ELR (cell line): ENCODE measurements at places on chromosomes 4 and X.
A peak's percentile ranks its signal among the peaks of the same experiment; 100 is the strongest.

DNA sequence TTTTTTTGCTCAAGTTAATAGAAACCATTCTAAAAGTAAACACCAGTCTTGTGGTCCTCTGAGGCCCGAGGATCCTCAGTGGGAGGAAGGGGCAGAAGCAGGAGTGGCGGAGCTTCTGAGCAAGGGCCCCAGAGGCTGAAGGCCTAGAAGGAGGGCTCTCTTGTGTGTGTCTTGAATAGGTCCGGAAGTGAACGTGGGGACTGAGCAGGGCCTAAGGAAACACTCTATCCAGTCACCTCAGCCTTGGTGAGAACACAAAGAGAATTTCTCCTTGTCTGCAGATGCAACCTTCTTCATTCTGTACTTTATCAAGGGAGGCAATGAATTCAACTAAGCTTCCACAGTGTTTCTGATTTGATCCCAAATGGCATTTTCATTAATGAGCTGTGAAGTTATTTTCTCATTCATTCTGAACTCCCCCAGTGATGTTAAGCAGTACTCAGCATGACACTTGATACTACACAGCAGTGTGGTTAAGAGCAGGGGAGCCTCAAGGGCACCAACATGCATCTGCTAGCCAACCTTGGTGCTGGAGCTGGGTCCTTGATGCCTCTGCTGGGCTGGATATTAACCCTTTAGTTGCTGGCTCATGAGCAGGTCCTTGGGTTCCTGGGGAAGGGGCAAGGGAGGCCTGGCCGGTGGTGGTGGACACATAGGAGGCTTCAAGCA, 64.7 kb downstream of the RBM47 start:
- no peak for DNase-seq

GRCh38 chrX:111041018-111041462, 55.0 kb upstream of the PAK3 start:
- DNase-seq: peak; percentile 93

DNA sequence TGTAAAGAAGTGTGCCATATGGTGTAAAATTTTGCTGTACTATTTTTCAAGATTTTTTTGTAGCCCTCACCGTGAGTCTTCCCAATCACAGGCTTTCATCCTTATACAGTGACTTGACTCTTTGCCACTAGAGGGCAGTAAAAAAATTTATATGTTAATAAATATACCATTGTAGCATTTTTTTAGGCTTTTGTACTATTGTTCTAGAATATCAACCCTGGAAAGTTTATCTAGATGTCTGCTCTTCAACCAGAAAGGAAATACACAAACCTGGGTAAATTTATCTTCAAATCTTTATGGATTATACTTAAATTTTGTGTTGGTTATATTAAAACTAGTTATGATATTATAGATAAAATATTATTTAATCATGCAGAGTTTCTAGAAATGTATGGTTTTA, 235.3 kb downstream of the TENM3 start:
- DNase-seq: peak; percentile 69

DNA sequence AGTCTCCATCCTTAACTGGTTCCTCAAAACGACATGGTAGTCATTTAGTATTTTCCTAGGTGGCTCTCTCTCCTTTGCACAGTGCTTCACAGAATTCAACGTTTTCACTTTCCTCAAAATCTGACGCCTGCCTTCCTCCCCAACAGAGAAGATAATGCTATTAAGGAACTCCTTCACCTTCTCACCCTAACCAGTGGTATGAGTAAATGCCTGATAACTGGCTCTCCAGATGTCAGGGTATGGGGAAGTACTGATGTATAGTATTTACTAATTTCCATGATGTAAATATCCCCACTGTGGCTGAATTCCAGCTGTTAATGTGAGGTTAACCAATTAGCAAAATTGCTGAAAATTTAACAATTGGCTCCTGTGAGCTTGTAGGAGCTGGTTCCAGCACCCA, 28.8 kb upstream of the NSUN7 start:
- no peak for DNase-seq

DNA sequence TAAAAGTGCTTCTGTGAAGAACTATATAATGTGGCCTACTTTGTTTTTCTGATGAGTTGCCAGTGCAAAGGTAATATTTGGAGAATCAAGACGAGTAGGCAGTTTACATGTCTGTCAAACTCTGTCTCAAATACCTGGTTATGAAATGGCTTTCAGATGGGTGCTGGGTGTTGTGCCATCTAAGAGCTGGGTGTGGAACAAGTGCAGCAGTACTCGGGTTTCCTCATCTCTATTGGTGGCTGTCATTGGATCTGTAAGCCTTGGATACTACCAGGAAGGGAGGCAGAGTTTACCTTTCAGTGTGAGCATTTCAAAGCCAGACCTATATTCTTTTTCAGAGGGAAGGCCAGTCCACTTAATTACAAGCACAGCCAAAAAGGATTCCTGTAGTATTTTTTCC, 37.2 kb downstream of the MTM1 start:
- DNase-seq: no peak

GRCh38 chr4:1010395-1011021, 918 bp upstream of the FGFRL1 start:
- peak; percentile 88 for DNase-seq

GRCh38 chrX:153845195-153845594, 14.9 kb upstream of the PDZD4 start:
- no peak for DNase-seq

DNA sequence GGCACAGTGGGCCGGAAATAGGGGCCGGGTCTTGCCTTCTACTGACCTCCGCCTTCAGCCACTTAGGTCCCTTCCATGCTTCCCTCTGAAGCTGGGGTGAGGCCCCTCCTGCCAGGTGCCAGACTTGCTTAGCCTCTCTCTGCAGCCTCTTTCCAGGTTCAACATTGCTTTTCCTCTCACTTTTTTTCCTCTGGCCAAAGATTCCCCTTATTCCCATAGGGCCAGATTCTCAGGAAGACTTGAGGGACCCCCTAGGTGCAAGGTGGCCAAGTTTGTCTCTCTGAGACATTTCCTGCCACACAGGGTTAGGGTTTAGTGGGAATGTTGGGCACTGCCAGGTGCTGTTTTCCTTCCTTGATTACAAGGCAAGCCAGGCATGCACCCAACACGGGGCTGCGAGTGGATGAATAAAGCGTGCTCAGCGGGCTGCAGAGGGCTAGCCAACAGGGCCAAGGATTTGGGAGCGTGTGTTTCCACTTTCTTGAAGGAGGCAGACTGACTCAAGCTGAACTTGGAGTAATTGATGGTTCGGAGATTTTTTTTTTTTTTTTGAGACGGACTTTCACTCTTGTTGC, 7.6 kb upstream of the GJB1 start:
- DNase-seq: no peak

GRCh38 chrX:109939498-109939897, 63.4 kb upstream of the TMEM164 start:
- DNase-seq: no peak
